Sigmoid colon (tissue), 7 donors: ENCODE measurements at places on chromosomes 1 and 21.
A peak's percentile ranks its signal among the peaks of the same experiment; 100 is the strongest.

GRCh38 chr1:25549273-25550154, 6.1 kb downstream of the LDLRAP1 start:
- peak; percentile 61 for DNase-seq

DNA sequence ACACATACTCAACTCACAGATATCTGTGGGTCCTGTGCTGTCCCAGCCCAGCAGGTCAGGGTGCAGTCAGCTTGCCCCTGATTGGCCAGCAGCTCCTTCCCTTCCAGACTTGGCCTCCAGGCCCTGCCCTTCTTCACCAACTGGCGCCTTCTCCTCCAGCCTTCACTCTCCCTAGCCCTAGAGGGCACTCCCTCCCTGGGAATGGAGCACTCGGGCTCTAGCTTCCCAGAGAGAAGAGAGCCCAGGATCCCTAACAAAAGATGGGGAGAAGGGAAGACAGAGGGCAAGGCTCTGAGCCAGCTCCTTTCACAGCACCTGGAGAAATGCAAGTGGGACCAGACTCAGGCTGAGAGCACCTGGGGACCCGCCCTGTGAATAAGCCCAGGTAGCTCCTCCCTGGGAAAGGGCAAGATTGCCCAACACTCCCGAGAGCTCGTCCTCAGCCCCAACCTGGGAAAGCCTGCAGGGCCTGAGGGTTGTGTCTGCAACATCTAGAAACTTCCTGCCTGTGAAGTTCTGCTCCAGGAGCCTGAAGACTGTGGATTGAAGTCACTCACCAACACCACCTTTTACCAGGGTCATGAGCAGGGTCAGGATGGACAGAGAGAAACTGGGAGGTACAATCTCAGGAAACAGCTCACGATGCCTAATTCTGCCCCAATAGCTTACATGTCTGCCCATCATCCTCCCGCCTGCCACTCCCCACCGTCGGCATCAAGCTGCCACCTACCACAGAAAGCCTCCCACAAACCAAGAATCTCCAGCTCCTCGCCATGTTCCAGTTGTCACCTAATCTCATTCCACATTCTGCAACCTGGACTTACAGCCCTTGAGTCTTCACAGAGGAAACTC, at the start of gene PGLYRP4:
Gene PGLYRP4, minus strand, starts transcription at position 331 of the 852 bp plus-strand sequence. CDS start 909 bp downstream, outside the sequence.
- no peak for DNase-seq

DNA sequence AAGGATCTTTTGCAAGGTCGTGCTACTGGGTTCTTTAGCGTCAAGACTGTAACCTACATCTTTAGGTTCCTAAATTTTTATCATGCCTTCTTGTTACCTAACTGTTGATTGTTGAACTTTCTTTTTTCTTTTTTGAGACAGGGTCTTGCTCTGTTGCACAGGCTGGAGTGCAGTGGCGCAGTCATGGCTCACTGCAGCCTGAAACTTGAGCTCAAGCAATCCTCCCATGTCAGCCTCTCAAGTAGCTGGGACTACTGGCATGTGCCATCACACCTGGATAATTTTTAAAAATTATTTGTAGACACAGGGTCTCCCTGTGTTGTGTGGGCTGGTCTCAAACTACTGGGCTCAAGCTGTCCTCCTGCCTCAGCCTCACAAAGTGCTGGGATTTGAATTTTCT, 52.9 kb downstream of the NFIA start:
- no peak for DNase-seq

GRCh38 chr1:182092336-182092735, 30.8 kb upstream of the ZNF648 start:
- no peak for DNase-seq

DNA sequence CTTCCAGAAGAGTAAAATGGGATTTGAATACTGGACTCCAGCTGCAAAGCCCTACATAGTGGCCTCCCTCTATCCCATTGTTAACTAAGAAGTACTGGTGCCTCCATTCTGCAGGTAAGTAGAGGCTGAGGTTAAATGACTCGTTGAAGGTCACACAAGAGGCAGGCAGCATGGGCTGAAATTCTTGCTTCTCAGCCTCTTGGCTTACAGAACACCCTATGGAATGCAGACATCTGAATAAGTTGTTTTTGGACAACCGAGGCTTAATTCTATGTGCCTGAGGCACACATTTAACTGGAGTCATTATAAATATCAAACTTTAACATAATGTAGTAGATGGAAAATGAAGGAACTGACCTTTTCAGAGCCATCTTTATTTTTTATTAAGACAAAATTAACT, 5.7 kb downstream of the DNAJC11 start:
- no peak for DNase-seq

GRCh38 chr1:52142220-52143183, 613 bp downstream of the ZFYVE9 start:
- peak; percentile 76 for DNase-seq

DNA sequence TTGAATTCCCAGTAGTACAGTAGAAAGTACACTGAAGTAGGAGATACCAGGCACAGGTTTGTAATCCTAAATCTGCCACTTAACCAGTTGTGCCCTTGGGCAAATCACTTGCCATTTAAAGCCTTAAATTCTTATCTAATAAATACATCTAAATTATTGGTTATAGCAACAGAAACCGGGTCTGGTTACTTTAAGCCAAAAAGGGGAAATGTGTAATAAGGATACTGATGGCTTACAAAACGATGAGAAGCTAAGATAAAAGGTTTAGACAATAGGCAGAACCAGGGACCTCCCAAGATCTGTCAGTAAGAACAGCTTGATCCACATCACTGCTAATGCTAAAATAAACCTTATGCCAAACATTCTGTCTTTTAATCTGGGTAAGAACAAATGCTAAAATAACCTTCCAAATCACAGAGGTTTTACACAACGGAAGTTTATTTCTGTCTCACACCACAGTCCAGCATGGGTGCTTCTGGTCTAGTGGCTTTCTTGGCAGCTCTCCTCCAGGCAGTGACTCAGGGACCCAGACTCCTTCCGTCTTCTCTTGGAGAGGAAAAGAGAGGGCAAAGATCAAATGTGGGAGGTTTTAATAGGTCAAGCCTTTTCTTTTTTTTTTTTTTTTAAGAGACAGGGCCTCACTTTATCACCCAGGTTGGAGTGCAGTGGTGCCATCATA, 16.5 kb upstream of the ZMYM1 start:
- no peak for DNase-seq

- DNase-seq, result peak; percentile 86
Observed at GRCh38 chr21:37073417-37074196, 553 bp downstream of the TTC3 start.

DNA sequence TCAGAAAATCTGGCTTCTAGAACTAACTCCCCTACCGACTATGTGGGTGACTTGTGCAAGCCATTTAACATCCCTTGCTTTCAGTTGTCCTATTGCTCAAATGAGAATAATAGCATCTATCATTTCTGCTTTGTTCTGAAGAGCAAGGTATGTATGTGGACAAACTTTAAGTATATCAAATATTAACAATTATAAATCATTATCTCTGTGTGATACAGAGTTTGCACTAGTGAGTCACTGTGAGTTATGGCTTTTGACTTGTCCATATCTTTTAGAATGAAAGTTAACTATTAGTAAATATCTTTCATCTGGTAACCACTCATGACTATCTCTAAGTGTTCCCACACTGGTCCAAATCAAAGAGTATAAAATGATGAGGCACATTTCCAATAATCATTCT, 812.9 kb upstream of the ADGRL2 start:
- DNase-seq, result no peak

GRCh38 chr21:46084709-46085108, 13.2 kb upstream of the COL6A2 start:
- DNase-seq, result peak; percentile 59

- DNase-seq, result no peak
Observed at GRCh38 chr1:50779801-50780200, 180.3 kb downstream of the FAF1 start.

DNA sequence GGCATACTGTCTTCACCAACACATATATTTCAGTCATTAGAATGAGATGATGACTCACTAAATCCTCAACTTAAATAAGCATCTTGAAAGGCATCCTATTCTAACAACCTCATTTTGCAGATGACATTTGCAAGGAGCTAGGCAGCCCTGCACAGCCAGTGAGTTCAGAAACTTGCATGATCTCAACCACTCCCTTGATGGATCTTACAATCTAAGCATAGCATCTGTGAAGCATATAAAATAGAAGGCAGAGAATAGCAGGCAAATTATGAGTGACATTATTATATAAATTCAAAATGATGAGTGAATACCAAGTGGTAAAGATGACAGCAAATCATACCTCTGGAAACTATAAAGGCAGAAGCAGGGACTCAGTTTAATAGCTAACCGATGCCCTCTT, 31.6 kb downstream of the KRTAP20-3 start:
- no peak for DNase-seq

- DNase-seq, result no peak
Observed at GRCh38 chr1:184037849-184038591, 492 bp upstream of the COLGALT2 start.

DNA sequence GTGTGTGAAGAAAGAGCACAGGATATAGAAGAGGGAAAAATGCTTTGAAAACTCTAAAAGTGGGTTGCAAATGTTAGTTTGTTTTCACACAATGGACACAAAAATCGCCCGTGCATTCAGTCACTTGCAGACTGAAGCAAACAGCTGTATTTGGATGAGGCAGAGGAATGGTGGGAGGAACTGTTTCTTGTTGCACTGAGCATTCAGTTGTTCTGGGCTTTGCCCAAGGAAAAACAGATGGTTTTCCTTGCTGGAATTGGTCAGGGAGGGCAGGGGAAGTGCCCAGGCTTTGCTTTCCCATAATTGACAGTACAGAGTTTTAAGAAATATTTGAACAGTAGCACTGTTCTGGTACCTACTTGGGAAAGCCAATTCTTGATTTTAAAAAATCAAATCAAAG, 19.5 kb upstream of the WARS2 start:
- no peak for DNase-seq

DNA sequence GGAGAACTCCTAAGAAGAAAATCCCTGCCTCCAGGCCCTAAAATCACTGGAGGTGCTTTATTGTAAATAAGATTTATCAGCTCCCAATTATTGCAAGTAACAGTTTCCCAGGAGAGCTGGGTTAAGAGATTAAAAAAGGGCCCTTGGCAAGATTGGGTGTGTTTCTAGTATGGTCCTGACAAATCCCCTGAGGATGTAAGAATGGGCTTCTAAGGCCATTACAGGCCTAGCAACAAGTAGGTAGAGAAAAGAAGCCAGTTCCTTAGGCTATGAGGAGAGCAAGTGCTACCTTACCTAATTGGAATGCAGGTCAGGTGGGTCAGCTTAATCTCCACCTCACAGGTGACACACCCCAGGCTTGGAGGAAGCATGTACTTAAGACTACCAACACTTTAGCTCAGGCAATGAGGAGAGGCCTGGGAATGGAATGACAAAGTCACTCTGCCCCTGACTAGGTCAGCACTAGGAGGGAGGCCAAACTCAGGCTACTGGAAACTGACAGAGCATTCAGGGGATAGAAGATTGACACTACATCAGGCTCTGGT, 6.8 kb upstream of the OTUD7B start:
- no peak for DNase-seq

DNA sequence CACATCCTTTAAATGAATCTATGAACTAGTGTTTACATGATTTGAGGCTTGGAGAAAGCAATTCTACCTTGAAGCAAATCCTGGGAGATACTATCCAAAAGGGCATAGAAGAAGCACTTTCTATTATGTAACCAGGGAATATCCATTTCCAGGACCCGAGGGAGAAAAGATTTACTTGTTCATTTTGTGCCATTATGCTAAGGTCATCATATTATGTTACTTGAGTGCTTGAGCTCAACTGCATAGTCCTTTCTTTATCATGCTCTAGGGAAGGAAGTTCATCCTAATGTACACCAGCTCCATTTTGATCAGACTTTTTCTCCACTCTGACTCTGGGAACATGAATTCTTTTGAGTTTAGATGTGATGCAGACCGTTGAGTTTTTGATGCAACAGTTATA, 188.6 kb upstream of the SNX7 start:
- DNase-seq, result no peak

GRCh38 chr1:221709854-221710253, 32.0 kb downstream of the DUSP10 start:
- no peak for DNase-seq

- no peak for DNase-seq
Observed at GRCh38 chr1:60894130-60894529, 188.2 kb upstream of the NFIA start.

DNA sequence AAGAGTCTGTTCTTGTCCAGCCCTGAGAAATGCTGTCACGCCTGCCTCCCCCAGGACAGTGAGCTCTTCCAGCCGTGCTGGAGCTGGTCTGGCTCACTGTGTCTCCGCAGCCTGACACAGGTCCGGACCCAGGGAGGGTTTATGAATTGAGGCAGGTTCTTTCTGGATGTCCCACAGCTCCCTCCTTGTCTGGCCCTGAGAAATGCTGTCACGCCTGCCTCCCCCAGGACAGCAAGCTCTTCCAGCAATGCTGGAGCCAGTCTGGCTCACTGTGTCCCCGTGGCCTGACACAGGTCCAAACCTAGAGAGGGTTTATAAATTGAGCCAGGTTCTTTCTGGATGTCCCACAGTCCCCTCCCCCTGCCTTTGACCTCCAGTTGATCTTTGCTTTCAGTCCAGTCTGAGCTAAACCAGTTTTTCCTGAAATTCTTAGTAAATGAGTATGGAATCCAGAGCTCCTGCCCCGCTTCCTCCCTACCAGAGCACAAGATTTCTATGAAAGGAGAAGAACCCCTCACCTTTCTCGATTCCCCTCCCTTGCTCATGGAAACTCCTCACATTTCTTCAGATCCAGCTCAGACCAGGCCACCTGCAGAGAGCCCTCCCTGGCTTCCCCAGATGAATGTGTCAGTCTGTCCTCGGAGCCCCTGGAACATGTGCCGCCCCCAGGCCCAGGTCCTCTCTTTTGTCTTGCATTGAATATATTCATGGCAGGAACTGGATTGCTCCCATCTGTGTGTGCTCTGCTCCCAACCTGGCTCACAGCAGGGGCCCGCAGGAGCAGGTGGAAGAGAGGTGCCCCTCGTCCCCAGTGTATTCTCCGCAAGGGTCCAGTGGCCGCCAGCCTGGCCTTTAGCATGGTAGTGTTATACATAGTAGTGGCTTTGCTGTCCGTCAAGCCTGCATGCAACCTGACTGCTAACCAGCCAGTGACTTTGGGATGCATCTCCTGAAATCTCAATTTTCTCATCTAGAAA, 116.3 kb downstream of the EPHB2 start:
- no peak for DNase-seq

- DNase-seq, result no peak
Observed at GRCh38 chr21:43352568-43353281, 74.2 kb downstream of the SIK1 start.

GRCh38 chr21:26153758-26154157, 16.8 kb downstream of the APP start:
- DNase-seq, result no peak

DNA sequence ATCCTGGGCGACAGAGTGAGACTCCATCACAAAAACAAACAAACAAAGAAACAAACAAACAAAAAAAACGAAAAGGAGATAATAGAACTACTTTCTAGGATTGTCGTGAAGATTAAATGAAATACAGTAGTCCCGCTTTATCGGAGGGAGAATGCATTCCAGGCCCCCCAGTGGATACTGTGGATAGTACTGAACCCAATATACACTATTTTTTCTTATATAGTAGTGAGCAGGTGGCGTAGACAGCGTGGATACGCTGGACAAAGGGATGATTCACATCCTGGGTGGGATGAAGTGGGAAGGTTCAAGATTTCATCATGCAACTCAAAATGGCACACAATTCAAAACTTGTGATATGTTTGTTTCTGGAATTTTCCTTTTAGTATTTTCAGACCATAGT, 8.0 kb downstream of the SLC35F3 start:
- no peak for DNase-seq
